ENCODE measurements at places on chromosomes 6 and 20.

DNA sequence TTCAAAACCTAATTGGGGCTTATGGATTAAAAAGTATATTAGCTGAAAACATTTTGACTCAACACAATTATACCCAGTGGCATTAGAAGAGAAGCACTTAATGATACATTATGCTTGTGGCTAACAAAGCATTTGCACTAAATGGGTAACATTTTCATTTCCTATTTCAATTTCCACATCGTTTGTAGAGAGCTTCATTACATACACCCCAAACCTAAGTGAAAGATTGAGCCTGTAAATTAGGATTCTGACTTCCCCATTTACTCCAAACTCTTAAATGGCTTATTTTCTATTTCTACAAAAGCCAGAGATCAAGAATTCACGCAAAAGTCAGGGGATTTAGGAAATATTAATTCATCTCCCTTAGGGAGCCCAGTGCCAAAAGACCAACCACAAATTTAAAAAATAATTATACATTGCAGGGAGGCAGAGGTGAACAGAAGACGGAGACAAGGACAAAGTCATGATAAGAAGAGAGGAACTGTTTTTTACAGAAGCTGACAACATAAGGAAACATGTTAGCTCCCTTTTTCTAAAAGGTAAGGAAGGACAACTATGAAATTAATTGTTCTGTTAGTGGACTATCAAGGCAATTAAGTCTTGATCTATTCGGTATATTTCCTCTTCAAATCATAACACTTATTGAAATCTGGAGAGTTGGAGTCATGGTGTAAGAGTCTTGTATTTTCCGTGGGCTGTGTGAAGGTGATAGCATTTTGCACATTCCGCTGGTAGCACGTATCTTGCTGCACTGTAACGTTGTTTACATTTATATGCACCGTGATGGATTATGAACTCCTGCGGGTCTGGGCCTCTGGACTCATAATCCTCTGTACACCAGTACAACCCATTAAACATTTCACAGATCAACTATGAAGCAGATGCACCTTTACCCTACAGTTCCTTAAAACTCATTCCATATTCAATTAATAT is 24.8 kb upstream of the EZR start:
- no peak for DNase-seq

- no peak for DNase-seq
Measured at GRCh38 chr6:107267634-107268033, 152.3 kb upstream of the BEND3 start.

GRCh38 chr6:35089935-35090505 is 51.1 kb downstream of the TCP11 start:
- no peak for DNase-seq

GRCh38 chr6:42140032-42140431 is 2.4 kb downstream of the C6orf132 start:
- no peak for DNase-seq

GRCh38 chr6:34145161-34146020 is 496 bp downstream of the GRM4 start:
- no peak for DNase-seq

DNA sequence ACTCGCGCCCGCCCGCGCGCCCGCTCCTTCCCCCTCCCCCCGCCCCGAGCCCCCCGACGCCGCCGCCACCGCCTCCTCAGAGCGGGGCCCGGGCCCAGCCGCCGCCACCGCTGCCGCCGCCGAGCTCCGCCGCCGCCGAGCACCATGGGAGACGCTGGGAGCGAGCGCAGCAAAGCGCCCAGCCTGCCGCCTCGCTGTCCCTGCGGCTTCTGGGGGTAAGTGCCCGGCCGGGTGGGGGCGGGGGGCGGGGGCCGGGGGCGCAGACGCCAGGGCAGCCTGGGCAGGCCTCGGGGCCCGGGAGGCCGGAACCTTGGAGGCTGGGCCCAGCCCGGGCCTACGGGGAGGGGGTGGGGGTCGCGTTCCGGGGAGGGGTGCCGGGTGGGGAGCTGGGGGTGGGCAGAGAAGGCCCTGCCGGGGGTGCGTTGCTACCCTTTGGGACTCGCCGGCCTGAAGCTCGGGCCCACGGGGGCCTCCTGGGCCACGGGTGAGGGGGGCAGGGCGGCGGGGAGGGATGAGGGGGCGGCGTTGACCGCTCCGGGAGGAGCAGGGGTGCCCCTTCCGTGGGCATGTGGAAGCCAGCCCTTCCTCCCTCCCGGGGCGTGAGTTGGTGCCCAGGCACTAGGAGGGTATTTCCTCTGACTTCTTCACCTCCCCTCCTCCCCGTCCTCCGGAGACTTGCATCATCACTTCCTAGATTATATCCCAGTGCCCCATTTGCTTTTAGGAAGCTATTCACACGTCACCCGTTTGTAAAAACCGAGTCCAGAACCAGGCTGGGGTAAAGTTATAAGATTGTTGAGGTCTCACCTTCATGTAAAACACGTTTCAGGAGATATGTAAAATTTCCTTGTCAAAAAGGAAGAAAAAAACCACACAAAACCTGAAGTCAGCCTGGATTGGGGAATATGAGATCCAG is 533 bp downstream of the ZFAND3 start:
- peak; percentile 28 for DNase-seq

DNA sequence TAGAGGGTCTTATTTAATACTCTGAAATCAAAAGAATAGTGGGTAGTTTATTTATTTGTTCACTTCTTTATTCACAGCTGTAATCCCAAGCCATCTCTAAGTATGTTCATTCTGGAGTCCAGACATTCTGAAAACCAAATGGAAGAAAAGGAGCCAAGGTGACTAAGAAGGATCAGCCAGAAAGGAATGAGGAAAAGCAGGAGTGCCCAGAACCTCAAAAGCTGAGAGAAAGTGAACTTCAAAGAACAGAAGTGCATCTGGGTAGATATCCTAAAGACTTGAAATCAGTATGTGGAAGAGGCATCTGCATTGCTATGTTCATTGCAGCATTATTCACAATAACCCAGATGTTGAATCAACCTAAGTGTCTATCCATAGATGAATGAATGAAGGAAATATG is 94.8 kb downstream of the VIP start:
- DNase-seq, result no peak

GRCh38 chr6:39156801-39157200 is 41.8 kb upstream of the SAYSD1 start:
- DNase-seq, result no peak

DNA sequence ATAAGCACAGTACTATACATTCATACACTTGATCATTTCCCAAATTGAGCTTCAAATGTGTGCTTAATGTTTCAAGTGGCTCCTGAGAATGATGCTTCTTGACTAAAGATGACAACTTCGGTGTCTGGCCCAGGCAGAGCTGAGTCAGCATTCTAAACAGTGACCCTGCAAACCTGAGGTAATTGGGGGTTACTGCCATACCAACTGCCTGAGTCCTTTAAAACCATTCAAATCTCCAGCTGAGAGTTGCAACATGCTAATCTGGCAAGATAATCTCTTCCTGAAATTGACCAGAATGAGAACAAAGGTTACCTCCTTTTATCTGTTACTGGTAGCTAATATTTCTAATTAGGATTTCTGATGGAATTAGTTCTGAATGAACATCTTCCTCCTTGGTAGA is 8.2 kb downstream of the BACH2 start:
- no peak for DNase-seq

GRCh38 chr6:161836643-161837448 is 563.0 kb upstream of the AGPAT4 start:
- no peak for DNase-seq

DNA sequence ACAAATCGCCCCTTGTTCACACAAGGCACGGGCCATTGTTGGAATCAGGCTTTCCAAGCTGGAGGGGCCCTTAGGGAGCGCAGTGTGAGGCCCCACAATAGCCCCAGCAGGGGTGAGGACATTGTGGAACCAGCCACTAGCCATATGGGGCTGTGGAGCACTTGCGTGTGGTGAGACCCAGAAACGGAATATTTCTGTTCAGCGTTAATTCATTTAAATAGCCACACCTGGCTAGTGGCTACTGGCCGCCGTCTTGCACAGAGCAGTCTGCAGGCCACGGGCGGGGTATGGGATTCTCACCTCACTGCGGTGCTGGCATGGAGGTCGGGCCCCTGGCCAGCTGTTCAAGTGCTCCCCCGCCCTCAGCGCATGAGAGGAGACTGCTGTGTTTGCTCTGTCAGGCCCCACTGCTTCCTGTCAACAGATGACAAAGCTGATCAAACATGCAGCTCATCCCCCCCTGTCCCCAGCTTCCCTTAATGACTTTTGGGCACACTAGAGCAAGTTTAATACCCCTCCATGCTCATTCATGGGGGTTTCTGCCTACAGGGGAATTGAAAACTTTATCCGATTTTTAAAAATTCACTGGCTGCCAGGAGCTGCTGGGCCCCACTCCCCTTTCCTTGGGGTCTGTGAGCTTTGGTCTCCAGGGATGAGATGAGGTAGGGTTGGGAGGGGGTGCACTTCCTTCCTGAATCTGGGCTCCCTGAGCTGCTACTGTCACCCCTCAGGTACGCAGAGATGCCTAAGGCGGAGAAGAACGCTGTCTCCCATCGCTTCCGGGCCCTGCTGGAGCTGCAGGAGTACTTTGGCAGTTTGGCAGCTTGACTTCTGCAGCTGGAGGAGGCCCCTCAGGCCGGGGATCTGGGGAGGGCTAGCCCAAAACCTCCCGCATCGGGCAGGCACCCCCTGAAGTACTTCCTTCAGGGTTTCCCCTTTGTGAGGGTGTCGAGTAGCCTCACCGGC is 13.6 kb downstream of the ITPA start:
- DNase-seq, result no peak

DNA sequence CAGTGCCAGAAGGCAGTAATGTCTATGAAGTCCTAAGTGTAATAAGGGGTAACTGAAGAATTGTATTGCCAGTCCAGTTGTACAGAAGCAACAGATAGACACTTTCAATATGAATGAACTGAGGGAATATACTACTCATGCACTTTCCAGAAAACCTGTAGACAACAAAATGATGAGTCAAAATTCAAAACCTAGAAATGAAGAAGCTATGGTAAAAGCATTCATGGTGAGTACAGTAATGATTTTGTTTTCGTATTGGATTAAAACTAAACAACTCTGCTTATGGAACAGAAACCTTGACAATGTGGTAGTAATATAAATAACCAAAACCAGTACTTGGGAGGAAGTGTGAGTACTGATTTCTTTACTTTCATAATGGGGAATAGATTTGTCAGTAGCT is 35.0 kb downstream of the ARMC2 start:
- no peak for DNase-seq

DNA sequence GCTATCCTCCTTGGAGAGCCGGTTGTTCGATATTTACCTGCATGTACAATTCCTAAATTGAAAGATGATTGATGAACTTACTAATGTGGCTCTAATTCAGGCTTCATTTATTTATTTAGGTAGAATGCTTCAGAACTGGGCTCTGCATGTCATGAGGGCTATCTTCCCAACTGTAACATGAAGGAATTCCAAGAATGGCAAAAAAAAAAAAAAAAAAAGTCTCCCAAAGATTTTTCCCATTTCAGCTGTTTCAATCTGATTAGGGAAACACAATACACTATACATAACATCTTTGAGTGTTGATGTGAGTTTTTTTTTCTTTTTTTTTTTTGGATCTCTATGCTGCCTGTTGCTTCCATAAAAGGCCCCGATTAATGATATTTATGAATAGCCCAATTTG is 120.1 kb upstream of the SHLD1 start:
- no peak for DNase-seq

DNA sequence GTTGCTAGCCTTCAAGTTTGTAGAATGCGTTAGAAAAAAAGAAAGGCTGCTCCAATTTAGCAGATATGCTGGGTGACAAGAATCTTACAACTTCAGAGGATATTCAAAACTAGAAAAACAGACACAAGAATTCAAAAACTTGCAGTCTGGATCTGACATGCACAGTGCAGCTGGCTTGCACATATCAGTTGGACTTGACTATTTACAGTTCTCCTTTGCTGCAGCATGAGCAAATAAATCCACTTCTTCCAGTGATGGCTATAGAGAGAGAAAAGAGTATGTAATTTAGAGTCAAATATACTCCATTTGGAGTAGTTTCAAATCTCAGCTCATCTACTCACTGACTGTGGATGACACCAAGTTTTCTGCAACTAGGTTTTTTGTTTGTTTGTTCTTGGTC is 247.0 kb downstream of the RIMS1 start:
- DNase-seq, result no peak

DNA sequence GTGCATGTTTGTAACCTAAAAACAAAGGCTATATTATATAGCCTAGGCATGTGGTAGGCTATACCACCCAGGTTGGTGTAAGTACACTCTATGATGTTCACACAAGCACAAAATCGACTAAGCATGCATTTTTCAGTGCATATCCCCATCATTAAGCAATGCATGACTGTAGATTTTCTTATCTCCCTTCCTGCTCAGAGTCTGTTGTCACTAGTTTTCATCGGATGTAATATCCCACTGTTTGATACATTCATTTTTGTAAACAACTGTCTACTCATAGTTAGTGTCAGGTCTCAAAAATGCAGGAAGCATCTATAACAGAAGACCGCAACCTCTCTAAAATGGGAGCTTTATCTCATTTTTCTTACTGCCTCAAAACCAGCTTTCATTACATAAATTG is 70.7 kb downstream of the GFRAL start:
- DNase-seq, result no peak

DNA sequence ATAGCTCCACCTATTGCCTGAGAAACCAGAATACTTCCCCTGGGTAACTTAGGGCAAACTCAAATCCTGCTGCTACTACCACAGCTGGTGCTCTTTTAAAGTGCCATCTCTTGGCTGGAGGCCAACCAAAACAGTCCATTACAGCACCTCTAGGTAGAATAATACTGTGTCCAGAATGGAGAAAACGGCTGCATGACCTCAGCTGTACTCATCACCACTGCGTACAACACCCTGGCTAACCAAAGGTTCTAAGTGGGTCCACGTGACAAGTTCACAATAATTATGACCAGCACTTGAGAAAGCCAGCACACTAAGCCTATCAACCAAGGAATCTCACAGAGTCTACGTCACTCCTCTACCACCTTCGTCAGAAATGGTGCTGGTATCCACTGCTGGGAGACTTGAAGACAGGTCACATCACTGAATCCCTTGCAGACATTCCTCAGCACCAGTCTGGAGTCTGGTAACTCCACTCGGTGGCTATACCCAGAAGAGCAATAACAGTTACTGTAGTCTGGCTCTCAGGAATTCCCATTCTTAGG is 40.9 kb upstream of the PKIB start:
- DNase-seq, result no peak

GRCh38 chr6:17334265-17334664 is 53.1 kb downstream of the RBM24 start:
- DNase-seq, result no peak

DNA sequence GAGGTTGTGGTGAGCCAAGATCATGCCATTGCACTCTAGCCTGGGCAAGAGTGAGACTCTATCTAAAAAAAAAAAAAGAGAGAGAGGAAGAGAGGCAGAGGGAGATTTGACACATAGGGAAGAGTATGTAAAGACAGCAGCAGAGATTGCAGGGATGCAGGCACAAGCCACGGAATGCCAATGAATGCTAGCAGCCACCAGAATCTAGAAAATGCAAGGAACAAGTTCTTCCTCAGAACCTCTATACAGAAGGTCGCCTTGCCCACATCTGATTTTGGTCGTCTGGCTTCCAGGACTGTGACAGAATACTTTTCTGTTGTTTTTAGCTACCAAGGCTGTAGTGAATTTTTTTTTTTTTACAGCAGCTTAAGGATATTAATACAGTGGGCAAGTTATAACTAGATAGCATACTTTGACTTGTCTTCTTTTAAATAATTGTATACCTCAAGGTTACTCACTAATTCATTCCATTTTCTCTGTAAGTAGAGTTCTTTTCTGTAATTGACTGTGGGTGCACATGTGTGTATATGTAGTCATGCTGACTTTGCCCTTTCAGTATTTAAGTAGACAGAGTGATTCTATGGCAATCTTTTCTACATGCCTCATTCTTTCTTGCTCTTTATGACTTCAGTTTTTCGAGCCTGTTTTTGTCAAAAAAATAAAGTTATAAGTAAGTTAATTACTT is 402.2 kb downstream of the GJA1 start:
- no peak for DNase-seq

- no peak for DNase-seq
Measured at GRCh38 chr6:4297348-4297747, 162.0 kb upstream of the ECI2 start.
